ENCODE measurements at places on chromosomes 13 and 19. TPM values are rescaled to one million over a fixed set of nuclear protein-coding genes. Genes with fewer than 3 reads are reported as not detected.

The SIGLEC9 gene
- 0.29 TPM for total RNA-seq

The INSL3 gene
- 8.7 TPM for total RNA-seq

The PHLDB3 gene
- 26.8 TPM for total RNA-seq

The MVB12A gene
- total RNA-seq = 40.8 TPM

The MAP1S gene
- 83.7 TPM for total RNA-seq

The MISP gene
- total RNA-seq = not detected

All from activated T-helper 1 cell treated with anti-CD3 and anti-CD28 coated beads, Interleukin-12 subunit alpha, Interleukin-12 subunit beta, Interleukin-2, Interleukin-4 antibody, amounts not matched to agents 30 ng/mL and 10 ng/mL and 1 ng/mL, durations not matched to agents 14 hours and 24 hours and 36 hours (primary cell).